H1 (cell line): ENCODE measurements at places on chromosomes 3 and 15.

DNA sequence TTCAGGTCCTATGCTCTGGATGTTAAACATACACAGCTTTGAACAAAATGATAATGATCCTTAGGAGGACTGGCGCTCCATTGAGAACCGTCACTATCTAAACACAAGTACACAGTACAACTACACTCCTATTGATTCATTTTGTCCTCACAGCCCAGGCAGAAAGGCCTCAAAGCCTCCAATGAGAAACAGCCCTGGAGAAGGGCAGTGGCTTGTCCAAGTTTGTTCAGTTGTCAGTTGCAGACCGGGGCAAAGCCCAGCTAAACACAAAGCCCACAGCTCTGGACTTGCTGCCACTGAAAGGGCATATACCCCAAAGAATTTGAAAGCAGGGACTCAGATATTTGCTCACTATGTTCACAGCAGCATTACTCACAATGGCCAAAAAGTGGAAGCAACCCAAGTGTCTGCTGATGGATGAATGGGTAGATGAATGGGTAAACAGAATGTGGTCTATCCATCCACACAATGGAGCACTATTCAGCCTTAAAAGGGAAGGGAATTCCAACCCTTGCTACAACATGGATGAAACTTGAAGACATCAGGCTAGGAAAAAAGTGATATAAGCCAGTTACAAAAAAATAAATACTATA lies 34.7 kb downstream of the NUP210 start:
- DNase-seq = no peak

DNA sequence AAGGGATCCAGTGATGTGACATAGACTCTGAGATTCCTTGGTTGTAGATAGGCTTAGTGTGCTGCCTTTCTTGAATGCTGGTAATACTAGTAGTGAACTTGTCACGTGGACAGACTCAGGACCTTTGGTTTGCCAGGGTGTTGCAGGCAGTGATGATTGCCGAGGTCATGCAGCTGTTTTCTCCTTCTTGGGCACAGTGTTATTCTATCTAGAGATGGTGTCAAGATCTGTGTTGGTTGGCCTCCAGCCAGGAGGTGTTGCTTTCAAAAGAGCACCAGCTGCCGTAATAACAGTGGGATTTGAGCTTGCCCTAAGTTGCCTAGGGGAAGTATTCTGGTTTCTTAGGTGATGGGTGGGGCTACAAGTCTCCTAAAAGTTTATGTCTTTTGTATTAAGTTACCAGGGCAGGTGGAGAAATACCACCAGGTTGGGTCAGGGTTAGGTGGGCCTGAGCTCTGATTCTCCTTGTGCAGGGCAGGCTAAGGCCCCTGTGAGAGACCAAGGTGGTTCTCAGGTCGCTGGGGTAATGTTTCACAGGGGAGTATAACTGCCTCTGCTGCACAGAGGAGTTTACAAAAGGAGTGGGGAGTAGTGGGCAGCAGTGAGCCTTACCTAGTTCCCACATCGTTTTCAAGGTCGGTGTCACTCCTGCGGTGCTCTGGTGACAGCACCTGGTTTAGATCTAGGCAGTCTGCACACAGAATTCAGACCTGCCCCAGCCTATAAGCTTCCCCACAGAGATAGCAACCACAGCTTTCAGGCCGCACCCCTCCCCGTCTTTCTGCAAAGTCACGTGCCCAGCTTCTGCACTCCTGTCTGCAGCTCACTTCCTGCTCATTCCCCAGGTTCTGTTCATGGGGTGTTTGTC lies 350.3 kb downstream of the DOCK3 start:
- DNase-seq = no peak

DNA sequence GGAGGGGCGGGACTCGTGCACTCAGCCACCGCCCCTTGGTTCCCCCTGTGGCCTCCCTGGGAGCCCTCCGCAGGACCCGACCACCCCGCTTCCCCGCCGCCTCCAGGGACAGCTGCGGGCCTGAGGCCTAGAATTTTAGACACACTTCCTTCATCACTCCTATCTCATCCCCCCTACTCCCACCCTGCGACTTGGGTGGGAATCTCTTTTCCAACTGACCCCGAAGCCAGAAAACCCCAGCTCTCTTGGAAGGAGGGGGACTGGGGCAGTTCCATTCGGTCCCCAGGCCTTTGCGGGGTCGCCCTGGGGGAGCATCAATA lies 289 bp upstream of the TFDP2 start:
- no peak for DNase-seq

- DNase-seq = no peak
Measured at GRCh38 chr3:65149877-65150276, 462.1 kb upstream of the ADAMTS9 start.

- DNase-seq = no peak
Measured at GRCh38 chr3:41441568-41441967, 242.3 kb downstream of the CTNNB1 start.

GRCh38 chr15:74398183-74398582 lies 30.7 kb upstream of the CYP11A1 start:
- DNase-seq = no peak

- DNase-seq = no peak
Measured at GRCh38 chr3:50044976-50045375, 43.7 kb upstream of the RBM5 start.

DNA sequence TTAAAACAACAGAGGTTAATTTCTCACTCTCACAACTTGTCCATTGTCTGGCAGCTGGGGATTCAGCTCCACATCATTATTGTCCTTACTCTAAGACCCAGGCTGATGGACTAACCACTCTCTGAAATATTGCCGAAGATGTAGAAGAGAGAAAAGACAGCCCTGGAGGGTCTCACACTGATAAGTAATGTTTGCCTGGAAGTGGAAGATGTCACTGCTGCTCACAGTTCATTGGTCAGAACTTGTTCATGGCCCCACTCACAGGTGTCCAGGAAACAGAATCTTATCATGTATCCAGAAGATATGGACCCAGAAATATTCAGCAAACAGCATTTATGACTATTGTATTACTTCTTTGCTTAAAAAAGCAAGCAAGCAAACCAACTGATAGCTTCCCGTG lies 62.2 kb upstream of the LPP start:
- no peak for DNase-seq

DNA sequence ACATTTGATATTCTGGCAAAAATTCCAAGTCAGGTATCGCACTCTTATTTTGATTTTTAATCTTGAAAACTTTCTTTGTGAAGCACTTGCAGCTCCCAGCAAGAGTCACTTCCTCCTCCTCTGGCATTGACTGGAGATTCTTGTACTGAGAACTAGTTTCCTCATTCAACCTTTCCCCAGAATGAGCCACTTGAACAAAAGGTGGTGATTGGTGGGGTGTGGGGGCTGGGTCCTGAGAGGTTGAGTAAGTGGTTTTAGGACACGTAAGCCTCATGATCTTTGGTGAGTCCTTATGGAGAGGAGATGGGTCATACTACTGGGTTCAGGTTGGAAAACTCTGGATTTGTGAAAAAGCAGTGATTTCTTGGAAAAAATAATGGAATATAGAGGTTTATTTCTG lies 32.3 kb upstream of the ONECUT1 start:
- no peak for DNase-seq
